ENCODE measurements at places on chromosomes 1 and 21. TPM values are rescaled to one million over a fixed set of nuclear protein-coding genes. Genes with fewer than 3 reads are reported as not detected.

DNA sequence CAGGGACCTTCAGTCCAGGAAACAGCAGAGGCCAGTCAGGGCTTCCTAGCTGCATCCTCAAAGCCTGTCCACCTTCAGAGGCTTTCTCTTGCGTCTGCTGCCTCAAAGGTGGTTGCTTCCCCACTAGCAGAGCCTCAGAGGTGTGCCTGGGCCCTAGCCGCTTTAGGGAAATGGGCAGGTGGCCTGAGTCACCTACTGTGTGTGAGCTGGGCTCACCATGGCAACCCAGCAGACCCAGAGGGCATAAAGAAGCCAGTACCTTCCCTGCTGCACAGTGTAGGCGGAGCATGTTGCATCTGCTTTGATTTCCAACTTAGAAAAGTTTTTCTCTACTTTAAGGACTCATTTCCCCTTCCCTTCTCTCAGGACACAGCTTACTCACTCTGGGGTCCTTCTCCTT is 12.5 kb downstream of the SLC9A1 start:
- no peak for DNase-seq

- DNase-seq, result no peak
Observed at GRCh38 chr1:22107126-22107525, 35.8 kb downstream of the WNT4 start.

DNA sequence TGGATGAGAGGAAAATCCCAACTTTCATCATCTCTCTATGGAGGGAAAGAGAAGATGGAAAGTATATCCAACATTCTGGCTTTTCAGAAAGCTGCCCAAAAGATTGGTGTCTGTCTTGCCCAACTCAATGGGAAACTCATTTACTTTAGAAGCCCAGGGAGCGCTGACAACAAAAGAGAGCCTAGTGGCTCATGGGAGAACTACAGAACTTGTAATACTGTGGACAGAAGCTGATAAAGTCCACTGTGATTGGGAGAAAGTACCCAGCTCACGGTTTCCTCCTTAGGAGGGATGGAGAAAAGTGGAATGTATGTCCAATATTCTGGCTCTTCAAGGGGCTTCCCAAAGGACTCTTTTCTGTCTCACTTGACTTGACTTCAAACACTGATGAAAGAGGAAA is 66.0 kb downstream of the RGS21 start:
- DNase-seq, result no peak

GRCh38 chr1:241605146-241605805 is 34.9 kb downstream of the CHML start:
- DNase-seq, result no peak

DNA sequence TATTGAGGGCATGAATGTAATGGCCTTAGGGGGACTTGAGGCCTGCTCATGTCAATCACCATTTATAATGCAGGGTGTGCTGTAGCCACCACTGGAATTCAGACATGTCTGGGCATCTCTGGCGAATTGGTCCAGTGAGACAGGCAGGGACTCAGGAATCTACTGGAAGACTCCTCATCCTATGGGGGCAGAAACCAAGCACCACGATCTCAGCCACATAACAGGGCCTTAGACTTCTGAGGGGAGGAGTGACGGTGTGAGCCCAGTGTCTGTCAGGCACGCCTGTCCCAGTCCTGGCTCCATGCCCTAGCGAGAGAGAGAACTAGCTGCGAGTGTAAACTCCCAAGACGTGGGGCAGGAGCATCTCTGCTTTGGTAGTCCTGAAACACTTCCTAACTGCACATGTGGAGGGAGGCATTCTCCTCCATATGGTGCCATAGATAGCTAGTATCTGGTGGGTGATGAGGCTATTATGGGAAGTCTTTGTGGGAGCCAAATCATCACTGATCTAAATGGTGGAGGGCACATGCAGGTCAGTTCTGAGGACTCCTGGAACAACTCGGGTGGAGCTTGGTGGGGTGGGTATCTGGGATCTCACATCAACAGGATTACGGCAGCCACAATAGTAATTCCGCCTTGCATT is 29.8 kb upstream of the KIAA0040 start:
- DNase-seq, result no peak

DNA sequence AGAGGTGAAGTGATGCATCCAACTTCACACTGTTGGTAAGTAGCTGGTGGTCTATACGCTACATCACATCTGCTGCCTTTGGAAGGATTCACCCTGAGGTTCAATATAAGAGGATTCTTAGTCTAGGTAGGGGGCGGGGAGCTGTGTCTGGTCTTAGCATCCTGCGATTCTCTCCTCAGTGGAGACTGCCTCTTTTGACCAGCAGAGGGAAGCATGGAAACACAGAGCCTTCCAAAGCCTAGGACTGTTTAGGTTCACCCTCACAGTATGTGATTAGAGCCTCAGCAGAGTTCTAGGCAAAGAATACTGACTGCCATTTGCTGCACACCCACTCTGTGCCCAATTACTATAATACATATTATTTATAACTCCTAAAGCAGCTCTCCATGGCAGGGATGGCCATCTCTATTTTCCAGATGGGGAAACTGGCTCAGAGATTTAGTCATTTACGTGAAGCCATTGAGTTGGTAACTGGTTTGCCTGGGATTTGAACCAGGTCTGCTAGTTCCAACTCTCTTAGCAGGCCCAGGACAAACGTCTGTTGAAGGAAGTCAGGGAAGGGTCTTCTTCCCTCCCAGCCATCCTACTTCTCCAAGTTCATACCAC is 28.9 kb upstream of the EFCAB14 start:
- no peak for DNase-seq

DNA sequence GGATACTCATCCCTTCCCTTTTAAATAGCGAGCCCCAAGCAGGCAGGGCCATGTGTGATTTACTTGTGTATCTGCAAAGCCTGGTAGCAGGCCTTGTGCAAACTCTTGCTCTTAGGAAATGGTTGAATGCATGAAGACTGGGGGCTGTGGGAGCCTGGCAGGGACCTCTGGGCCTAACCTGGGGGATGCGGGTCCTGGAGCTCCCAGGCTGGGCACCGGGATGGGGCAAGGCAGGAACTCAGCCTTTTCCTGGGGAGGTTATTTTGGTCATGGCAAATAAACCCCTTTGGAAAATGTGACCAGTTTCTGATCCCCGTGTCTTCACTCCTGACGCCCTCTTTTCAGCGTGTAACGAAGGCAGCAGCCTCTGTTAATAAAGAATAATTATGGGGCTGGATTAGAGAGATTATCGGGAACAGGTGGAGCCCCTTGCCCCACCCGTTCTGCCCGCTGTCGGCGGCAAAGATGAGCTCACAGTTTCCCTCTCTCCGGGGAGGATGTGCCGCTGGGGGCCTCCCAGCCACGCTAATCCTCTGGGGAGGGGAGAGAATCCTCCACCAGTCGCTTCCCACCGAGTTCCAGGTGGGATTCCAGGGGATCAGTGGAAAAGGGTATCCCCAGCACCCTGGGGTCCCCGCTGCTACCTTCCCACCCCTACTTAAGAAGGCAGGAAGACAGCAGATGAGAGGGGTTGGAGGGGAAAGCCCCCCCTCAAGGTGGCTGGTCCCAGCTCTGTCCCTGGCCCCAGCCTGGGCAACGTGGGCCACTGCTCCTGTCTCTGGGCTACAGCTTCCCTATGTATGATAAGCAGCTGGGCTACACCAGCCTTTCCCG is 69.7 kb upstream of the WNT4 start:
- DNase-seq, result peak; percentile 40

GRCh38 chr1:205267306-205267902 is 39.7 kb downstream of the TMCC2 start:
- no peak for DNase-seq

- DNase-seq, result no peak
Observed at GRCh38 chr1:3135744-3136455, 66.9 kb downstream of the PRDM16 start.

GRCh38 chr1:50430010-50430405 is 6.8 kb upstream of the DMRTA2 start:
- DNase-seq, result no peak

DNA sequence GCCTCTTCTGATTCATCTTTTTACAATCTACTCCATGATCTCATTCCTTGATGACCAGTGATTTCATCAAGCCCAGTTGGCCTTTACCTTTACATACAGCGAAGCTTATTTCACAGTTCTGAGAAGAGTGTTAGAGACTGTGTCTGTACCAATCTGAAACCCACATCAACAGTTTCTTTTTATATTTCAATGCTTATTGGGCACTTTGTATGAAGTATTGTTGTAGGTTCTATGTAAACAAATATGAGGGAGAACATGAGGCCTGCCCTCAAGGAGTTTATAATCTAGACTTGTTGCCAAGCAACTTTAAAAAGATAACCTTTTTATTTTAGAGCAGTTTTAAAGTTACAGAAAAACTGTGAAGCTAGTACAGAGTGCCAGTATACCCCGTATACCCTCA is 27.5 kb upstream of the RWDD3 start:
- DNase-seq, result no peak

DNA sequence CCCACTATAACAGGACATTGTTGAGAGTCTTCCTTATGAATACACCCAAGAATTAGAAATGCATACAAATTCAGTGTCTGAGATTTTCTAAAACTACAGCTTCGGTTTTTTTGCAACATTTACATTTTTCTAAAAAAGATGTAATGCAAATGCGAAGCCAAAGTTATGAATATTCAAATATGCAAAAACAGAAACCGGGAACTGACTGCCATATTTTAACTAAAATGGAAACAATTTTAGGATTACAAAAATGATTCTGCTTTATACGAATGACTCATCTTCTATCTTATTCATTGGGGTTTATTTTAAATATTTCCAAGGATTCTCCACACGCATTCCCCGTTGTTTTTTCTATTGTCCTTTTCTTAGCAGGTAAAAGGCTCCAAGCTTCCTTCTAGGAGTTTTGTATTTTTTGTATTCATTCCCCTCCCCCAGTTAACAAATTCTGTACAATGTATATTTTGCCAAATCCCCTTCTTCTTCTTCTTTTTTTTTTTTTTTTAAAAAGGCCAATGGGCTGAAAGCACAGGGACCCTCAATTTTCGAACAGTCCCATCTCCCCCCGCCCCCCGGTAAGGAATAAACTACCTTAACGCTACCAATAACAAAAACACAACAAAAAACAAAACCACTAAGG is 1.0 kb downstream of the ARPC5 start:
- DNase-seq, result no peak

DNA sequence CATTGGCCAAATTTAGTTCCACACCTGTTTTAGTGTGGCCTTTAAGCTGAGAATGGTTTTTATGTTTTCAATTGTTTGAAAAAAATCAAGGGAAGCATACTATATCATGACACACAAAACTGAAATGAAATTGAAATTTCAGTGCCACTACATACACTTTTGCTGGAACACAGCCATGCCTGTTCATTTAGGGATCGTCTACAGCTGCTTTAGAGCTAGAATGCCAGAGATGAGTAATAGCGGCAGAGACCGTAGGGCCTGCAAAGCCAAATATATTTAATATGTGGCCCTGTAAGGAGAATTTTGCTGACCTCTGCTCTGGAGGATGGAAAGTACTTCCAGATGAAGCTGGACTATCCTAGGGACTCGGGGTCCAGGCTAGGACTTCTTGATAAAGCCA is 62.5 kb upstream of the LYST start:
- DNase-seq, result no peak

DNA sequence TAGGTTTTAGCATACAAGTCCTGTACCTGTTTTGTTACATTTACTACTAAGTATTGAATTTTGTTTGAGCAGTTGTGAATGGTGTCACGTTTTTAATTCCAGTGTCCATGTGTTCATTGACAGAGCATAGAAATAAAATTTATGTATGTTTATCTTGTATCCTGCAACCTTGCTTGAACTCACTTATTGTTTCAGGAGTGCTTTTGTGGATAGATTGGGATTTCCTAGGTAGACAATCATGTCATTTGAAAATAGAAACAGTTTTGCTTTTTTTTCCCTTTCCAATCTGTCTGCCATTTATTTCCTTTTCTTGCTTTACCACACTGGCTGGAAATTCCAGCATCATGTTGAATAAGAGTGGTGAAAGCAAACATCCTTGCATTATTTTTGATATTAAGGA is 15.0 kb upstream of the ABCG1 start:
- DNase-seq, result no peak

DNA sequence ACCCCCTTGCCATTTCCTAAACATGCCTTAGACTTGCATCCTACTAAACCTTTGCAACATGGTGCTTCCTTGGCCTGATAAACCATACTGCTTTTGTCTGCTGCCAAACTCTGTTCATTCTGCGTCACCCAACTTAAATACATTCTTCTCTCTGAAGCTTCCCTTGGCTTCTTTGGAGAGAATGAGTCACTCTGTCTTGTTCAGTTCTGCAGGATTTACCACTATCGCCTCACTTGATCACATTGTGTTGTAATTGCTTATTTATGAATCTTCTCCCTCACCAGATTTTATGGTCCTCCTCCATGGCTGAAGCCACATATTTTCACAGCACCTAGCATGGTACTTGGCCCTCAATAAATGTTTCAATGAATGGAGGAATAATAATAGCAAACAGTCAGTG is 21.7 kb upstream of the TUT4 start:
- no peak for DNase-seq

- DNase-seq, result no peak
Observed at GRCh38 chr1:14848625-14849024, 250.1 kb downstream of the KAZN start.

DNA sequence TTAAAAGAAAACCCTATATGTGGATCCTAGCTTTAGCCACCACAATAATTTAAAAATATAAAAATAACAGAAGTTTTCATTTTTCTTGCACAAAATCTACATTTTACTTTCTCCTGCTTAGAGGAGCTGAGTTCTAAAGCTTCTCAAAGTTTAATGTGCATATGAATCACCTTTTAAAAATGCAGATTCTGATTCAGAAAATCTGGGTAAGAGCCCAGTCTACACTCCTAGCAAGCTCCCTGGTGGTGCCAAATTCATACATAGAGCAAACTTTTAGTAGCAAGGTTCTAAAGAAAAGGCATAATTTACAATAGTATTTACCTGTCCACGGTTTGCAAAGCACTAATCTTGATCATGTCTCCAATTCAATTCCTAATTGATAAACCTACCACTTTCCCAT is 19.3 kb downstream of the RSBN1 start:
- DNase-seq, result no peak

DNA sequence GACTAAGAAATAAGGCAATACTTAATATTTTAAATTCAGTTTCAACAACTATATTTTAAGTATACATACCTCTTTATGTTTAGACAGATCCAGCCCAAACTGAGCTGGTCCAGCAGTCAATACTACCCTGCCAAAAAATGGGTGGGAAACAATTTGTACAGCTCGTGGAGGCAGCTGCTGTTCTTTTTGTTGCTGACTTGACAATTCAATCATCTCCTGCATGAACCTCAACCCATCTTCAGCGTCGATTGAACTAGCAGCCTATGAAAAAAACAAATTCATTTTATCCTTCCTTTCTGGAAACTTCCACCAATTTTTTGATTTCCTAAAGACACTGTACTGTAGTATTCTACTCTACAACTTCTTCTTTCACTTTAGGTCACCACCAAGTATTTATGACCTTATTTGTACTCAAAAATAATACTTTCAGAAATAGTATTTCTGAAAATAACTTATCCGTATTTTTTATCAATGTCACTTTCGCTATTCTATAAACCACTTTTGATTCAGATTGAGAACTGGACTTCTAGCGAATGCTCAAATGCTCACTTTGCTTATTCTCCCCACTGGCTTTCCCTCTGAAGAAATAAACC is 46.5 kb downstream of the EDEM3 start:
- no peak for DNase-seq

The MYOG gene
- total RNA-seq, result not detected

The S100A14 gene
- not detected for total RNA-seq

The A3GALT2 gene
- 0.24 TPM for total RNA-seq

The TRNP1 gene
- total RNA-seq, result 10.7 TPM

The NBPF8 gene
- total RNA-seq, result 11.3 TPM

The AGBL4 gene
- not detected for total RNA-seq

The CORT gene
- not detected for total RNA-seq

The CPTP gene
- total RNA-seq, result 14.1 TPM

The SYNC gene
- 102 TPM for total RNA-seq

The LRRC41 gene
- total RNA-seq, result 45.3 TPM

The TDRD10 gene
- total RNA-seq, result 3.4 TPM
